Stimulated activated CD4-positive, alpha-beta T cell treated with anti-CD3 and anti-CD28 coated beads, TNF-alpha, amount 100 ng/mL, for 1 hour (primary cell): ENCODE measurements at places on chromosomes 5 and 9.

DNA sequence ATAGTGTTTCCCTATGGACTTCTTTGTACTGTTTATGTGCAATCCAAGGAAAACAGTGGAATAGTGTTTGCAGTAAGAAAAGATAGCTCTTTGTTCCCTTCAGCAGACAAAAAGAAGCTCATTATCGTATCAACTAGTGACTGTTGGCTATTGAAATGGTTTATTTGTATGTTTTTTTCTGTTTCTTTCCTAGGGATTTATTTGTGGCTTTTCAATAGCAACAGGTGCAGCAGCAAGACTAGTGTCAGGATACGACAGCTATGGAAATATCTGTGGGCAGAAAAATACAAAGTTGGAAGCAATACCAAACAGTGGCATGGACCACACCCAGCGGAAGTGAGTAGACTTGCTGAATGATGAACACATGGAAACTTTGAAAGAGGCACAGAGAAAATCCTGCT, 65.1 kb downstream of the SLC44A1 start:
- DNase-seq: no peak

DNA sequence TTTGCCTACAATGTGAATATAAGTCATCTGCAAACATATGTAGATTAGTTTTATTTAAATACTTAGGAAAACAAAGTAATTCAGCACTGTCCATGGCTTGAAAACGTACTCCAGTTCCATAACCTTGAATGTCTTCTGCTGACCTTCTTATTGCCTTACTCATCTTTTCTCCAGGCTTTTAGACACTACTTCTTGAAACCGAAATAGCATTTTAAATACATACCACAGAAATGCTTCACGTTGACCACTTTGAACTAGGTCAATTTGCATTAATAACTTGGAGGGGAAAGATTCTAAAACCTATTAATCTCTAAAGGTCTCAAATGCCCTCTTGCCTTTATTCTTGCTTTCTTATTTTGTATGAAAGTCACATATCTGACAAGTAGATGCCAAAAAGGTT, 995.4 kb upstream of the ACO1 start:
- DNase-seq: no peak

- DNase-seq: no peak
Observed at GRCh38 chr9:3087697-3088096, 243.8 kb upstream of the PUM3 start.

GRCh38 chr5:174291162-174291561, 245.7 kb downstream of the NSG2 start:
- no peak for DNase-seq

- no peak for DNase-seq
Observed at GRCh38 chr5:117657541-117657940, 1082.9 kb upstream of the SEMA6A start.

DNA sequence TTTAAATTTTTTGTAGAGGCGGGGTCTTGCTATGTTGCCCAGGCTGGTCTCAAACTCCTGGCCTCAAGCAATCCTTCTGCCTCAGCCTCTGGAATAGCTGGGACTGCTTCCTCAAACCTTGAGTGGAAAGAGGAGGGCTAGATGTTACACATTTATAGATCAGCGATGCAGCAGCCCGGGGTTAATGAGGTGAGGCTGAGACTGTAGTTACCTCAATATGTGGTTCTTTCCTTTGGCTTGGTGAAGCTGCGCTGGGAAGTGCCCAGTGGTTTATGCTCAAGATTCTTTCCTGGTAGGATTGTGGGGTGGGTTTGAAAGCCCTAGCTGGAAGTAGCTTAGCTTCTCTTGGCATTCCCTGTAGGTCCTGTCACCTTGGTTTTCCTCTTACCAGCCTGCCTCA, 22.5 kb downstream of the ZNF618 start:
- DNase-seq: no peak

GRCh38 chr5:88436290-88436689, 167.6 kb upstream of the TMEM161B start:
- no peak for DNase-seq

DNA sequence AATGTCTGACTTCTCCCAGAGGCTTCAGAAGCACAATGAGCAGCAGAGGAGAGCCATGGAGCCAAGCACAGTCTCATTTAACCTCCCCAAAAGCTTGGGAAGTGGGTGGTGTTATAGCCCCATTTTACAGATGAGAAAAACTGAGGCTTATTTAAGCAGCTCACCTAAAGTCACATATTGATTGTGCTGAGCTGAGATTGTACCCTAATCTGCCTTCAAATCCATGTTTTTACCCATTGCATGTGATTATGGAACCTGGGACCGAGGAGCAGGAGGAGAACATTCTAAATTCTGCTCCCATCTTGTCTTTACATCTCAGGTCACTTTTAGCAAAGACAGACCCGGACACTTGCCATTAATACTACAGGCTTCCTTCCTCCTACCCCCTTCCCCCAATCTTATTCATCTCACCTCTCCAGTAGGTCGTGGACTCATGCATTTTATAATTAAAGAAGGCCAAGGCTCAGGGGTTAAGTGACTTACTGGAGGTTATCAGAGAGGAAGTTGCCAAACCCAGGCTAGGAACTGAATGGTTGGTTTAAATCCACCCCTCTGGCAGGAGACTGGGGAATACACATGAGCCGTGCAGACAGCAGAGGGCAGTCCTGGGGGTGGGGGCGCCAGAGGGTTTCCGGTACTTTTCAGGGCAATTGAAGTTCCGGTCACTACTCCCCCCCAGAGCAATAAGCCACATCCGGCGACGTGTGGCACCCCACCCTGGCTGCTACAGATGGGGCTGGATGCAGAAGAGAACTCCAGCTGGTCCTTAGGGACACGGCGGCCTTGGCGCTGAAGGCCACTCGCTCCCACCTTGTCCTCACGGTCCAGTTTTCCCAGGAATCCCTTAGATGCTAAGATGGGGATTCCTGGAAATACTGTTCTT, 51.0 kb upstream of the IL17B start:
- DNase-seq: no peak

DNA sequence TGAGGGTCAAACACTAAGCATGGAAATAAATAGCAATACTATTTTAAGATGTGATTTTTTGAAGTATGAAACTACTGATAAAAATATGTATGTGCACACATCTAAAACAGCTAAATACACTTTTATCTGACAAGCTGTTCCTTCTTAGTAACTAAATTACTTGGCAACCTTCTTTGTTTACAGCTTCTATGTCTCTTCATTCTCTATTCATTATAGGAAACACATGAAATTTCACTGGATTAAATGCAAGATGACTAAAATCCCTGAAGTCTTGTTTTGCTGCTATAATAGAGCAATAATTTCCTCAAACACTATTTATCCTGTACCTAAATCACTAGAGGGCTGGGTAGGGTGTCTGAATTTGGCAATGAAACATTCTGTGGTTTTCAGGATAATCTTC, 11.7 kb downstream of the RICTOR start:
- DNase-seq: no peak

DNA sequence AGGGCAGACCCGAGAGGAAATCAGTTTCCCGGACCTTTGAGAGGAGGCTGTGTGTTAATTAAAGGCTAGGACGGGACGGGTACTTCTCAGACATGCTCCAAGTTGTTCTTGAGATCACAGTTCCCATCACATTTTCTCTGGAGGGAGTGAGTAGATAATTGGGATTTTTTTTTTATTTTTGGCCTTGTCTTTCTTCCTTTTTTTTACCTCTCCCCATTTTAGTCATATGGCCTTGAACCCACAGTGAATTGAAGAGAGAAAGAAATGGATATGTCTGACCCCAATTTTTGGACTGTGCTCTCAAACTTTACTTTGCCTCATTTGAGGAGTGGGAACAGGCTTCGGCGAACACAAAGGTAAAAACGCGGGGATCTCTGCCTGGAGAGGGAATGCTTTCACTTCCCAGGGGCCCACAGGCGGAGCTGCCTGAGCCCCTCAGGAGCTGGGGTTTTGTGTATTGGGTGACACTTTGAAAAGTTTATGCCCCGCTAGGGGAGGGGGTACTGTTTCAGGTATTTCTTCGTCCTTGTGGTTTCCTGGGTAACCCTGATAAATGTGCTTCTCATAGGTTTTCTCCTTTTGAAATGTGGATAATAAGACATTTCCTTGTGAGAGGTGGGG, 191.8 kb downstream of the CD180 start:
- DNase-seq: no peak

GRCh38 chr9:77978086-77978781, 53.4 kb downstream of the GNAQ start:
- no peak for DNase-seq

DNA sequence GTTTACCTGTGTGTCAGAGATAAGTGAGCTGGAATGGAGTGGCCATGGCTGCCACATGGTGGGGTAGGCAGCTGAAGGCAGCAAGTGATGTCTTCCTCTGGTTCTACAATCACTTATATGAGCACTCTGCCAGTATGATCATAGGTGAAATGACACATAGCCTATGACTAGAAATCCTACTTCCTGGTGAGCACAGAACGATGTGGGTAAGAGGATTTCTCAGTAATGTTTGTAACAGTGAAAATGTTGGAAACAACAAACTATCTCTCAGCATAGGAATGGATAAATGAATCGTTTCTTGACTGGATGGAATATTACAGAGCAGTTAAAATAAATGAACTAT, 187.0 kb upstream of the S1PR3 start:
- no peak for DNase-seq

DNA sequence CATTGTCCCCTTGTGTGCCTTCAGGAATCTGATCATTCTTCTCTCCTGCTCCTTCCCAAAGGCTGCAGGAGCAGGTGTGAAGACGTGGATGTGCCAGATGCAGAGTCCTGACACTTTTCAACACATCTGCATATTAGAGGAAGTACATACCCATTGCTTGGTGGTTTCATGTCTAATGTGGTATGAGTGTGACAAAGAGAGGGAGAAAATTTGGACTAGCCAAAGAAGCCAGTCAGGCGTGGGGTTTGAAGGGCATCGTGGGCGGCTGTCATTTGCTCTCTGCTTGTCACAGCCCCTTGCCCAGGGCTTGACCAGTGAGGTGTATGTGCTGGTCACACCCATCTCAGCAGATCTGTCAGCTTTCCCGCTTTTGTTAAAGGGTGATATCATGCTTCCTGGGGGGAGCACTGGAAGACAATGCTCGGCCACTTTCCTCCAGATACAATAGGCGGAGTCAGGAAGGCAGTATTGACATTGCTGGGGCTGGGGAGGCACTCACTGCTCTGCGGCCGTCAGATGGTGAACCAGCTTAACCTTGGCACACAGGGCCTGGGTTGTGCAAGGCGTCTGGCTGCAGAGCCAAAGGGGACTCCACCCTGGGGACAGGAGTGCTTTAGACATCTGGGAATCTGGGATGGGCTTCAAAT, 8.6 kb downstream of the TEK start:
- DNase-seq: no peak

GRCh38 chr9:211557-211956, 3.1 kb upstream of the DOCK8 start:
- DNase-seq: no peak

GRCh38 chr5:118577621-118578020, 410.7 kb downstream of the DTWD2 start:
- DNase-seq: no peak

GRCh38 chr9:130675396-130675795, 11.0 kb downstream of the PRDM12 start:
- DNase-seq: no peak

DNA sequence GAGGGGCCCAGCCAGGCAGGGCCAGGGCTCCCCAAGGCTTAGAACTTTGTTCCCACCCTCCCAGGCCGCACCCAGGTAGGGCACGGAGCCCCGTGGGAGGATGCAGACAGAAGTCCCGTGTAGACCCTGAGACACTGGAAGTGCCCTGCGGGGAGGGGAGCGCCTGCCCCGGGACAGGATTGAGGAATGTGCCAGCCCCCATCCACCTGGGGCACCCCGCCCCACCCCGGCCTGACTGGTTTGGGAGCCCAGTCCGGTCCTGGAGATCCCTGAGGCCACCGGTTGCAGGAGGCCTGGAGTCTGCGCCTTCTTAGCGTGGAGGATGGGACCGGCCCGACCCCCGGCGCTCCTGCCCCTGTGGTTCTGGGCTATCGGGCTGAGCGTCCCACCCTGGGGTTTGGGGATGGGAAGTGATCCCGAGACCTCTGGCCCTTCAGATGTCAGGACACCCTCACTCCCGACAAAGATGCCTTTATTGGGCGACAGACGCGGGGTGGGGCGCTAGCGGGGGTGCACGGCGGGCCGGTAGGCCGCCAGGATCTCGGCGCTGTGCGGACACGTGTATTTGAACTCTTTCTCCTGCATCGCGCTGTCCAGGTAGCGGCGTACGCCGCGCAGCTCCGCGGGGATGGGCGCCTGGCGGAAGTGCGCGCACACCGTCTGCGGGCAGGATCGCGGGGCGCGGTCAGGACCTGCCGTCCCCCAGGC, 2.0 kb downstream of the CLIC3 start:
- DNase-seq: no peak

DNA sequence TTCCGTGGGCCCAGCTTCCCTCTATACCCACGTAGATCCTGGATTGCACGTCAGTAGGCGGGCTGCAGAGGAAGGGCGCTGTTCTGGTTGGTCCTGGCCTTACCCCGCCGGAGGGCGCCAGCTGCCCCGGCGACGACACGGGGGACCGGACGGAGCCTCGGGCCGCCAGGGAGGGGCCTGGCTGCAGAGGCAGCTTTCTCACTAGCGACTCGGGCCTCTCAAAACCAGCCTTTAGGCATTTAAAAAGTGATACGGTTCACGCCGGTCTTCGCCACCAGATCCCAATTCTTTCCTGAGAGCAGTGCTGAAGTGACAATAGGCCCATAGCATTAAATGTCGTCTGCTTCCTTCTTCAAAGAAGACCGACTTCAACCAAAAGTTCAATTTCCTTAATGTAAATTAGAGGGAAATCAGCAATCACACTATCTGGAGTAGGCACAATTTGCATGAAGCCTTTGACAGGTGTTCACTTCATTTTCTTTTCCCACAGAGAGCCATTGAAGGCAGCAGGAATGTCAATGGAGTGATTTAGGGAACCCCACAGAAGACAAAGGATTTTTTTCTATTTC, 17.6 kb upstream of the UBE2D2 start:
- no peak for DNase-seq

- no peak for DNase-seq
Observed at GRCh38 chr9:112784020-112784785, 33.6 kb downstream of the SNX30 start.
